ENCODE measurements at places on chromosomes 12 and 14.

- DNase-seq = no peak
Measured at GRCh38 chr14:37223947-37224474, 26.3 kb downstream of the MIPOL1 start.

DNA sequence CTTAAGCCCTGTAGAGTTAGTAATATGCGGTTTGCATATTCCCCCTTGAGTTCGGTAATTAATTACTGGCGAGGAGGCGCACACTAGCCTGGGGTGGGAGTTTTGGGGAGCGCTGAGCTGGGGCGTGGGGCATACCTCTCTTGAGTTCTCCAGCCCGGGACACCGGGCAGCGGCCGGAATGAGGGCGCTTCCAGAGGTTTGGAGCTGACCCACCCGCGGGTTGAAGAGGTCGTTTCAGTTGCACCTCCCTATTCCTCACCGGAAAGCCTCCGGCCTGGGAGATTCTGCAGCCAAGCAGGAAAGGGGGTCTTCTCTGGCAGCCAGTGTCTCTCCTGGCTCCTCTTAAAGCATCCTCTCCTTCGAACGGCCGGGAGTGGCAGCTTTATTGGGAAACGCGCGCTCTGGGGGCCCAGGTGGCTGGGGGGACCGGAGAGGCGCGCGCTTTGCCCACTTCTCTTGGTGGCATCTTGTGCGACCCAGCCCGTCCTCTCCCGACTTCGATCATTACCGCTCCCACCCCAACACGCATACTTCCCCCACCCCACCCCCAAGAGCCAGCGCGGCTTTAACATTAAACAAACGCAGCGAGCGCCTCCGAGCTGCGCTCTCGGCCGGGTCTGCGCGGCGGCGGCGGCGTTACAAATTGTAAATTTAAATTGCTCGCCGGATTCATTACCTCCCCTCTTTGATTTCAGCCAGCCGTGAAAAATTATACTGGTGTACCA is 3.9 kb upstream of the LHX5 start:
- DNase-seq = no peak

- DNase-seq = peak; percentile 43
Measured at GRCh38 chr12:39623919-39624318, 4.3 kb upstream of the ABCD2 start.

GRCh38 chr14:50955373-50956043 is 11.2 kb upstream of the PYGL start:
- DNase-seq = peak; percentile 44
